ENCODE measurements at places on chromosomes 16 and 17.

- no peak for DNase-seq
These were observed 54.6 kb upstream of the ENDOV start for GRCh38 chr17:80360396-80360795.

DNA sequence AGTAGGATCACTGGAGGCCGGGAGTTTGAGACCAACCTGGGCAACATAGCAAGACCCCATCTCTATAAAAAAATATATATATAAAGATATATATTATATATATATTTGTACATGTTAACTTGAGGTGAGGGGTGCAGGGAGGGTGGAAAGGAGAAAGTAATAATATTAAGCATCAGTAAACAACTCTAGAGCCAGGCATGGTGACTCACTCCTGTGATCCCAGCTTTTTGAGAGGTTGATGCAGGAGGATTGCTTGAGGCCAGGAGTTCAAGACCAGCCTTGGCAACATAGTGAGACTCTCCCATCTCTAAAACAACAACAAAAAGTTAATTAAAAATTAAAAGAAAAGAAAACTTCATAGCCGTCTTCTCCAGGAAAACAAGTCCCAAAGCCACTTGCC, 61.7 kb upstream of the SMURF2 start:
- DNase-seq = no peak

DNA sequence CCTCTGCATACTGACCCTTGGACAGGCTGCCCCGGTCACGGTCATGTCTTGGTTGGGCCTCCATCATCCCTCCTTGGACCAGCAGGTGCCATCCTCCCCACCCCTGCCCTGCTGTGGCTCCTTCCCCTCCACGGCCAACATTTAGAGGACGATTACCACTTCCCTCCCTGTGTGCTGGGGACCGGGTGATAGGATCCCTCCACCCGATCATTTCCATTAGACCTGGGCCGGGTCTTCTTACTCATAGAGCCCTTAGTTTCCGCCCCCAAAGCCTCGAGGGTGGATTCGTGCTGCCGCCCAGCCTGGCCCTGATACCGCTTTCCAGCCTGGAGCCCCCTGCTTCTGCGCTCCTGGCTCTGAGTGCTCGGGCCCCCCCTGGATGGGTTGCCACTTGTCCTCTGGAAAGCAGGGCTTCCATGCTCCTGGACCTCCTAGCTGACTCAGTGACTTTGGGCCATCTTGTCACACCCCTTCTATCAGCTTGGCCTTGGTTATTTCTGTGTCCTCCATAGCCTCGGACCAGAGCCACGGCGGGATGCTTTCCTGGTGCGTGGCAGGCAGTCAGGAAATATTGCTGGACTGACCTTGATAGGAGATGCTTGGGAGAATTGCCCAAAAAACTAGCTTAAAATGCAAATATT, 171.4 kb downstream of the SEC14L1 start:
- DNase-seq = no peak

DNA sequence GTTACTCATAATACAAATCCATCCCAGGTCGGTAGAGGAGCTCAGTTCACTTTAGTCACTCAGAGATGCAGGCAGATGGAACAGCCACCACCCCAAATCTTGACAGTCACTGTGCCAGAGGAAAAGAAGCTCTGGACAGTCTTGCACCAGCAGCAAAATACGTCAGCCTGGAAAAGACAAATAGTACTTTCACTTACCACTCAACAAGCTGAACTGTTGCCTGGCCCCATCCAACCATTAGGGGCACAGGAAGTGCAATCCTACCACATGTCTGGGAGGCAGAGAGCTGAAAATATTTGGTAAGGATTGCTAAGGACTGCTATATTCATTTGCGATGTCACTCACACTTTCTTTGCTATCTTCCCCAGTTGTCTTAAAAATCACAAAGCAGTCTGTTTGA, 239.1 kb upstream of the TOX3 start:
- DNase-seq = no peak

DNA sequence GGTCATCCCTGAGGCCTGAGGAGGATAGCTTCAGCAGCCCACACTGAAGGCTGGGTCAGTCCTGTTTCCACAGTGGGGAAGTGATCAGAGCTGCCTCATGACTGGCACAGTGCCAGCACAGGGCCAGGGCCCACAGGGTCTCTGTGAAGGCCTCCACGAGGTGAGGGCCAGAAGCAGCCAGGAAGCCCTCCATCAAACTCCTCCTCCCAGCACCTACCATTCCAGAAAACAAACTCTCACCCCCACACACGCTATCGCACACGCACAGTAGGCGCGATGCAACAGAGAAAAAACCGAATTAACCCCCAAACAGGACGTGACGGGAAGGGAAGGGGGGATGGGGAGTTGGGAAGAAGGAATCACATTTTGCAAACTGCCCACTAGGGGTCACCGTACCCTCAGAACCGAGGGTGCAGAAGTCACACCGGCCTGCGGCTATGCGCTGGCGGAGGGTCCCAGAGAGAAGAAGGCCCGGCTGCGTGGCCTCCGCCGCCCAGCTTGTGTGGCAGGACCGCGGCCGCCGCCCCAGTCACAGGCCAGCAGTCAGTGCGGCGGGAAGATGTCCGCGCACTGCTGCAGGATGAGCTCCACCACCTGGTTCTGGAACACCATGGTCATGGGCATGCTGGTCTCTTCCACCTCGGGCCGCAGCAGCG, 37.6 kb downstream of the ARHGAP27 start:
- peak; percentile 64 for DNase-seq

DNA sequence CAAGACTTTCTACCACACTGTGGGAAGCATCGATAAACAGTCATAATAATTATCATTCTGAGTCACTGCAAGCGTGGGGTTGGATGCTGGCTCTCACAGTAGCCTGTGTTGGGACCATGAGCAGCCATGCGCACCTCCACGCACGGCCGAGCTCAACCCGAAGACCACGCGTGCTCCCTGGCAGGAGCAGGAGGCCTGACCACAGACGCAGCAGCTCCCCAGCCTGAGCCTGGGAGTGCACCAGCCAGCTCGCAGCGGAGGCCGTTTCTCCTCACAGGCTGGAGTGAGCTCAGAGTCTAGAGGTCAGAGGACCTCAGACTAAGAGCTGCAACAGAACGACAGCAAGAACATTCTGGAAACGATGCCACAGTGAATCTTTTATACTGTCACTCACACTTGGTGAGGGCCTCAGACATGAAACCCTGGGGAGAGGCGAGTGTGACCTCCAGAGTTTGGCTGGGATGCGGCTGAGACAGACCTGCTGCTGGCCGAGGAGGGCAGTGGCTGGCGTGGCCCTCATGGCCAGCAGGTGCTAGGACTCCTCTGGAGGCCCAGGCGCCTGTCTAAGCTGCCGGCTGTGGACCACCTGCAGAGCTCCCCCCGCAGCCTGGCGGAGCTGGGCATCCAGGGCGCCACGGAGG, 6.0 kb downstream of the NDUFAF8 start:
- no peak for DNase-seq

- no peak for DNase-seq
These were observed 95.9 kb downstream of the METRNL start for GRCh38 chr17:83175119-83175821.

DNA sequence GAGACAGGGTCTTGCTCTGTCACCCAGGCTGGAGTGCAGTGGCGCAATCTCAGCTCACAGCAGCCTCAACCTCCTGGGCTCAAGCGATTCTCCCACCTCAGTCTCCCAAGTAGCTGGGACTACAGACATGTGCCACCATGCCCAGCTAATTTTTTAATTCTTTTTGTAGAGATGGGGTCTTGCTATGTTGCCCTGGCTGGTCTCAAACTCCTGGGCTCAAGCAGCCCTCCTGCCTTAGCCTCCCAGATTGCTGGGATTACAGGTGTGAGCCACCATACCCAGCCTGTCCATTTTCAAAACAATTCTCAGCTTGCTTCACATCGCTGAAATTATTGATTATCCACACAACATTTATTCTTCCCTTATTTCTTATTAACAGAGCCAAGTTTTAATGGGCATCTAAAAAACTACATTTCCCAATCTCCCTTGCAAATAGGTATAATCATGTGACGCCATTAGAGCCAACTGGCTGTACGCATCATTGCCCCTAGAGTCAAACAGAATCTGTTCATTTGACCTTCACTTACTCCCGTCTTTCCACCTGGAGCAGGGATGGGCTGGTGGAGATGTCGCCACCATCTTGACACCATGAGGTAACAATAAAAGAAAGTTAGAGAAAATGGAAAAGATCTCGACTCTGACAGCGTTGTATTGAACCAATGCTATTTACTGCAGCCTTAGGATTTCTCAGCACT, 148.0 kb upstream of the FOXF1 start:
- no peak for DNase-seq

DNA sequence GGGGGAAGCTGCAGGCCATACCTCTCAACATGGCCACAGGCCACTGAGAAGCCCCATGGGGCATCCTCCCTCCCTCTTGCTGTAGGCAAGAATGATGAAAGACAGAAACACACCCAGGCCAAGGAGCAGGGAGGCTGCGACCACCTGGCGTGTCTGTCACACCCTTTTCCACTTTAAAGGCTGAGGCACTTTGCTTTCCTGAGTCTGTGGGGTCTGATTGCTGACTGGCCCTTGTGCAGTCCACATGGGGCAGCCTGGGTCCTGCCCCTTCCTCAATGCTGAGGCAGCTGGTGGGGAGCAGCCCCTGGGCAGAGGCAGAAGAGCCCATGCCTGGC, 8.7 kb downstream of the TMEM204 start:
- no peak for DNase-seq

DNA sequence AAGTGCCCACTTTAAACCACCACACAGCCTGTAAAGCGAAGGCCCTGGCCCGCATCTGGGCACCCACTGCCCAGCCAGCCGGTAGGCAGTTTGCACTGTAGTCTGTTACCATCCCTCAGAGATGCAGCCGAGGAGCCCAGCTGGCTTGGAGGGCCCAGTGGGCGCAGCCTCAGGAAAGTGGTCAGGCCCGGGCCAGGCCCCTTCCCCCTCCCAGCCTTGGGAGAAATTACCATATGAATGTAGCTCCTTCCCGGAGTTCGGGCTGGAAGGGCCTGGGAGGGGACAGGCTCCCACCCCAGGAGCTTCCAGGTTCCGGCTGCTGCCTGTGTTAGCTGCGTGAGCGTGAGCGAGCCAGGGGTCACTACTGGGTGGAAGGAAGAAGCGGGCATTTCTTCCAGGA, 325.4 kb downstream of the SEC14L1 start:
- DNase-seq = no peak
